ENCODE measurements at places on chromosomes 13 and 19.
A peak's percentile ranks its signal among the peaks of the same experiment; 100 is the strongest.

GRCh38 chr13:73223372-73223781 is 164.6 kb downstream of the KLF5 start:
- no peak for DNase-seq

GRCh38 chr13:111288276-111288675 is 32.2 kb upstream of the TEX29 start:
- peak; percentile 24 for DNase-seq

- DNase-seq: no peak
Measured at GRCh38 chr13:113058988-113059850, 46.4 kb upstream of the F7 start.

GRCh38 chr13:107867701-107868661 is 347.4 kb downstream of the LIG4 start:
- DNase-seq: peak; percentile 39

GRCh38 chr19:56351208-56351607 is 36.6 kb upstream of the ZSCAN5A start:
- DNase-seq: no peak

GRCh38 chr13:110286833-110287819 is 19.8 kb downstream of the COL4A1 start:
- no peak for DNase-seq

GRCh38 chr19:40256512-40256911 is 28.6 kb downstream of the AKT2 start:
- no peak for DNase-seq

GRCh38 chr13:30479154-30479882 is 13.6 kb upstream of the HMGB1 start:
- no peak for DNase-seq

DNA sequence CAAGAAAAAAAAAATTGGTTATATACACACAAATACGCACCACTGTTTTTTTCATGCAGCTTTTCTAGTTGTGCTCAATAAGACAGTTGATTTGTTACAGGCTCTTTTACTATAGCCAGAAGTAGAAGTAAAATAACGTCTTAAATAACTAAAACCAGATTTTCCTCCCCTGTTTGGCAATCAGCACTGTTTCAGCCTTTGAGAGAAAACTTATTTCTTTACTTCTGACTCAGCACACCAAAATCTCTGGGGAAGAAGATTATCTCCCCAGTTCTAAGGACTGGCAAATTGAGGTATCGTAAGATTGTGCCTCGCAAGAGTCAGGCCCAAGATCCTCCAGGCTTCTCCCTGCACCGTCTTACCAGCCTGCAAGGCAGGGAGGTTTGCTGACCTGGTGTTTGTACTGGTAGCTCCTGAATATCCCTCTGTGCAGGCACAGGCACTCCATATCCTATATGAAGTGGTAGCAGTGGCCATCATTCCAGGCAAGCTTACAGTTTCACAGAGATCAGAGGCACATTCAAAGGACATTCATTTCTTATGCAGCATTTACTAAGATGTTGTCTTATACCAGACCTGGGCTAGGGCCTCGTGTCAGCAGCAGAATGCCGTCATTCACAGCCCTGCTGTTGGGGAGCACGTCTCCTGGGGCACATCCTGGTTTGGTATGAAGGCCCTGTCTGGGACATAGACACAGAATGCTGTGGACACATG is 268.2 kb downstream of the ZNF536 start:
- no peak for DNase-seq

- no peak for DNase-seq
Measured at GRCh38 chr19:34325981-34326787, 38.8 kb upstream of the GPI start.

DNA sequence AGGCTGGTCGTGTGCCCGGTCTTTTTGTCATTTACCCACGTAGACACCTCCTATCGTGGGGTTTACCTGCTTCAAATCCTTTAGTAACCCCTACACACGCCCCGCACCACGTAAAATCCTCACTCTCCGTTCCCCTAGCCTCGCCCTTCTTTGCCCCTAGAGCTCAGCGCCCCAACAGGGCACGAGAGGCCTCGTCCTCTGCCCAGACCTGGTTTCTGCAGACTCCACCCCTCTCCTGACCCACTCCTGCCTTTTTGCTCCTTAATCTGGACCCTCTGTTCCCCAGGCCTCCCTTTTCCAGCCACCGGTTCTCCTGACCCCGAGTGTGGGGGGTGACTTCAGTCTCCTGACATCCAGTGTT is 412 bp downstream of the ZNF528 start:
- no peak for DNase-seq

GRCh38 chr19:38266981-38267597 is 2.7 kb downstream of the SPINT2 start:
- peak; percentile 10 for DNase-seq

- DNase-seq: no peak
Measured at GRCh38 chr19:55044771-55045716, 7.0 kb upstream of the GP6 start.

DNA sequence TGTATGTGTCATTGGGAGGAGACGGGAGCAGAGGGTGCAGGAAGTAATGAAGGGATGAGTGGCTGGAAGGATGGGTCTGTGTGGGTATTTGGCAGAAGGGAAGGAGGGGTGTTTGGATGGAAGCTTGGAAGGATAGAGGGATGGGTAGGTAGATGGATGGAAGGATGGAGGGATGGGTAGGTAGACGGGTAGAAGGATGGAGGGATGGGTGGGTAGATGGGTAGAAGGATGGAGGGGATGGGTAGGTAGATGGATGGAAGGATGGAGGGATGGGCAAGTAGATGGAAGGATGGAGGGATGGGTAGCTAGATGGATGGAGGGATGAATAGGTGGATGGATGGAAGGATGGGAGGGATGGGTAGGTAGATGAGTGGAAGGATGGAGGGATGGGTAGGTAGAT is 41.7 kb upstream of the EHD2 start:
- no peak for DNase-seq

DNA sequence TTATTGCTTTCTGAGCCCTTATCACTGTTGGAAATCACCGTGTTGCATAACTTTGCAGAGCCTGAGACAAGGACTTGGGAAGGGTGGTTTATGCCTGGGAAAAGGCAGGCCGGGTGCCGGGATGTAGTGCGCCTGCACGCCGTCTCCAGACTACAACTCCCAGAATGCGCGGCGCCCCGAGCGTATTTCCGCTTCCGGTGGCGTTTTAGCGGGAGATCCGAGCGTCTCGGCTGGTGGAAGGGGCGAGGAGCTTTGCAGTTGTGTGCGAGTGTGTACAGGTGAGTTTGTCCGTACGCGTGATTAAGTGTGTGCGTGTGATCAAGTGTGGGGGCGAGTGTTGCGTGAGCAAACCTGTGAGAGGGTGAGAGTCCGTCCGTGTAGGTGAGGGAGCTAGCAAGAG is 75.4 kb downstream of the PEG3 start:
- DNase-seq: no peak

- DNase-seq: peak; percentile 77
Measured at GRCh38 chr19:39813264-39813993, 20.5 kb downstream of the DYRK1B start.

GRCh38 chr13:101576455-101576854 is 124.0 kb downstream of the ITGBL1 start:
- no peak for DNase-seq

DNA sequence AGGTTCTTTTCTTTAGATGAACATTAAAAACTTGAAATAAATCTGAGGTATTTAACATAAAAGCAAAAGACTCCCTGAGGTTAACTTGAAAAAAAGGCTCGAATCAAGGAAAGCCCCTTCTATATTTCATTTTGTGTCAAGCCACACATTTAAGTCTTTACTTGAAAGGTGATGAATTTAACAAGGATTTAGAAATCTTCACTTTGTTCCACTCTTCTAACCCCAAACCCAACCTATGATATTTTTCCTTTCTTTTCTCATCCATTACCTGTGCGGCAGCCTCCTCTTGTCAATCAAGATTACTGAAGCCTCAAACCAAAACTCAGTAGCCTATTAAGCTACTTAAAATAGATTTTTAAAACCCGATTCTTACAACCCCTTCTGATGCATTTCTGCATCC is 33.8 kb downstream of the MIPEP start:
- DNase-seq: no peak

GRCh38 chr19:46049597-46049996 is 8.8 kb upstream of the IGFL4 start:
- DNase-seq: no peak

GRCh38 chr19:661427-662196 is 1.4 kb downstream of the RNF126 start:
- no peak for DNase-seq

DNA sequence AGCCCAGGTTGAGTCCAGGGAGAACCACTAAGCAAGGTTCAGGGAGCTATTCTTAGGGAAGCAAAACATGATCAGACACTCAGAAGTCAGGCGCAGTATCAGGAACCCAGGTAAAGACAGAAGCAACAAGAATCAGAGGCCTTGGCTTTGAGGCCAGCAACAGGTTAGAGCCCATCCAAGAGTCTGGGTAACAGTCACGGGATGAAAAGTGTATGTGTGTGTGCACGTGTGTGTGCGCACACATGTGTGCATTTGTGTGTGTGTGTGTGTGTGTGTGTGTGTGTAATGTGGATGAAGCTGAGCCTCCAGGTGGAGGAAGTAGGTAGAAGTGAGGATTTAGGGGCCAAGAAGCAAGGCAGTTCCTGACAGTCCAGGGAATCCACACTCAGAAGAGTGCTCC is 63.1 kb downstream of the CCNA1 start:
- DNase-seq: no peak

GRCh38 chr19:35883882-35884281 is 15.5 kb downstream of the APLP1 start:
- no peak for DNase-seq

GRCh38 chr13:63381078-63381859 is 1965.6 kb upstream of the PCDH20 start:
- DNase-seq: no peak

- DNase-seq: no peak
Measured at GRCh38 chr19:51548213-51548651, 16.8 kb upstream of the SIGLEC6 start.

- no peak for DNase-seq
Measured at GRCh38 chr19:13937479-13938300, 527 bp downstream of the PODNL1 start.

DNA sequence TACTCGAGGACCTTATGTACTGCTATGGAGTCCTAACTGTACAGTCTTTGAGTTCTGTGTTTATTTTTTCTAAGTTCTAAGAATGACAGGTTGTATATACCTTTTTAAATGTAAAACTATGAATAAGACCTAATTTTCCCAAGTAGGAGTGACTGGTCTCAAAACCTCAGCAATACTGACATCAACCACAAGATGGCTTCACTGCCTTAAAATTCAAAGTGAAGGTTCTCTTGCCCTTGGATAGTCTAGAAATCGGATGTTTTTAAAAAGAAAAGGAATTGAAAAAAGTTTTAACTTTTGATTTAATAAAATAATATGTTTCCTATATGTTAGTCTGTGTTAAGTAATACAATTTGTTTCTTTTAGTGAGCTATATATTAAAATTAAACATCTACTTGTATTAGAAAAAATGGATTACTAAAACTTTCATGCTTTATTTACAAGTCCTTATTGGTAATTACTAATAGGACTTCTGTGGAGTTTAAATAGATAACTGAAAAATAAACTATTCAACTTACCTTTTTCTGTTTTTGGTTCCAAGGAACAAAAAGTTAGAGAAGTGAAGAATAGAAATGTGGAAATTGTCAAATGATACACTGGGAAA is 52.0 kb downstream of the TDRD3 start:
- DNase-seq: peak; percentile 35

DNA sequence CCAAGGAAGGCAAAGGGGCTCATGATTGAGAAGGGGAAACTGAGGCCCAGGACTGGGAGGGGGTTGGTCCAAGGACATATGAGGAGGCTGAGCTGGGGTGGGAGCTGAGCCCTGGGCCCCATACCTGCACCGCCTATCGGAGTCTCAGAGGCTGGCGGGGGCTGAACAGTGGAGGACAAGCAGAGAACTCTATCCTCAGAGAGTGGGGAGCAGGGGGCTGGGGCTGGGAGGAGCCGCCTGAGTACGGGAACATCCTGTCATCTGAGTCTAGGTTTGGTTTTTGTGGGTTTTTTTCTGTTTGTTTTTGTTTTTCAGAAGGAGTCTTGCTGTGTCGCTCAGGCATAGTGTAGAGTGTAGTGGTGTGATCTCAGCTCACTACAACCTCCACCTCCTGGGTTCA is 6.2 kb downstream of the ARRDC2 start:
- DNase-seq: no peak

GRCh38 chr19:16586991-16587832 is 15.0 kb upstream of the SLC35E1 start:
- peak; percentile 76 for DNase-seq

GRCh38 chr19:41298348-41298964 is 11.5 kb upstream of the CCDC97 start:
- DNase-seq: no peak

DNA sequence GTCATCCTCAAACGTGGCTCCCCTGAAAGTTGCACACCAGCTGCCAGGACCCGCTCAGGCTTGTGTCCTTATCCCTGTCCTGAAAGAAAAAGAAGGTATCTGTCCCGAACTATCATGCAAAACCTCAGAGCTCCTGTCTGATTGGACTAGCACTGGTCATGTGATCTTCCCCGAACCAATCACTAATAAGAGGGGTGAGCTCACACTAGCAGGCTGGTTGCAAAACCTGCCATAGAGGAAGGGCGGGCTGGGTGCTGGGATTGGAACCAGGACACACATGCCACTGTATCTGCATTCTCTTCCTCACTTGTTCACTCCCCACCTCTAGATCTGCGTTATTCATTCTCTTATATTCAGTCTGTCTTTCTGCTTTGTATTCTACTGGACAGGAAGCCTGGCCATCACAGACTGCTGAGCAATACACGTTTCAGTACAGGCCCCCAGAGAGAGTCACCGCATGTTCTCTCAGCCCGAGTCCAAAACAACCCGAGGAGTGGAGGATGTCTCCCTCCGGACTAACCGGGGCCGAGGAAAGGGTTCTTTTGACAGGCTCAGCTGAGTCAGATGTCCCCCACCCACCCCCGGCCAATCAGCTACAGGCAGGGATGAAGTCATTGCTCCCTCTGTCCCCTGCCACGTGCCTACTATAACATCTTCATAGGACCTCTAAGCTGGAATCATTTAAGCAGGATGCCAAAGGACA is 97.7 kb downstream of the SIPA1L3 start:
- DNase-seq: peak; percentile 99

Measured in NCI-H2171 treated with DMSO at 0.1 percent for 48 hours (cell line).